ENCODE measurements at places on chromosomes 11 and 22.

DNA sequence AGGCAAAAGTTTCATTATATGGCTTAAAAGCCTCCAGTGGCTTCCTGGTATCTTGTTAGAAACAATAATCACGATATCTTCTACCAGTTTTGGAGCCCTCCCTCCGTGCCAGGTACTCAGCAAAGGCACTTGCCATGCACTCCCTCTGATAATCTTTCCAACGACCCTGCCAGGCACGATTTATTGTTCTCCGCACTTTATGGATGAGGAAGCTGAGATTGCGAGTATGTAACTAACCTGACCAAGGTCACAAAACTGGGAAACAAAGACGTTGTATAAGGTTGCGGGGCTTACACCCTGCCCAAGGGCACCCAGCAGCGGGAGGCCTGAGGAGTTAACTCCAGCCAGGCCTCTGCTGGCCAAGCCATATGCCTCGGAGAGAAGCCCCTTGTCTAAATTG lies 218.1 kb downstream of the SNX19 start:
- no peak for DNase-seq

DNA sequence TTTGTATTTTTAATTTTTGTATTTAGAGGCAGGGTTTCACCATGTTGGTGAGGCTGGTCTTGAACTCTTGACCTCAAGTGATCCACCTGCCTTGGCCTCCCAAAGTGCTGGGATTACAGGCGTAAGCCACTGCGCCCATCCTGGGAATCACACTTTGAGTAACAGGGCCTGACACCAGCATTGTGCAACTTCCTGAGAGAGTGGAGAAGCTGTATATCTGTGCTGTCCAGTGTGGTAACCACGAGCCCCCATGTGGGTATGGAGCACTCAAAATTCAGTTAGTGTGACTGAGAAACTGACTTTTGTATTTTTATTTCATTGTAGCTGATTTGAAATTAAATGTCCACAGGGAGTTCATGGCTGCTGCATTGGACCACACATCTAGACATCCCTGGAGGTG lies 36.2 kb downstream of the MPPED1 start:
- DNase-seq = no peak

DNA sequence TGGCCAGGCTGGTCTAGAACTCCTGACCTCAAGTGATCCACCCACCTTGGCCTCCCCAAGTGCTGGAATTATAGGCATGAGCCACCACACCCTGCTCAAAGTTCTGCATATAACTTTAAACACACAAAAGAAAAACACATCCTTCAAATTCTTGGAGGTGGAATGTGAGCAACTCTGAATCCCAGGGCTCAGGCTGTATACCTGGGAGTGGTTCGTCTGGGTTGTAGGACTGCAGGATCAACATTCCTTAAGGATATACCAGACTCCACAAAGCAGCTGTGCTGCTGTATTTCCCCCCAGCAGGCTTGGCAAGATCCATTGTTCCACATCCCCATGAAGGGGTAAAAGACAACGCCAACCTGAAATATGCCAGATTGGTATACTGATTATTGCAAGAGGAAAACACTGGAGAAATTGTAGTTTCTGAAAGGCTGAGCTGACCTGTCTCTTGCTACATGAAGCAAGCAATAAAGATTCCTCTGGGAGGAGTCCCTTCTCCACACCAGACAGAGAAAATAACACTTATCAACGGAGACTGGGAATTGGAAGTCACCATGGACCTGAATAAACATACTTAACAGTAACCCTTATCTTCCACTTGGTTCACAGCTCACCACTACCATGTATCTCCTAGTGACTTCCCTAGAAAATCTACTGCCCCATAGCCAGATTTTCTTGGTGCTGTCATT lies 12.2 kb upstream of the RPS3 start:
- DNase-seq = no peak

- DNase-seq = no peak
Observed at GRCh38 chr11:76854709-76855108, 6.0 kb upstream of the ACER3 start.

- no peak for DNase-seq
Observed at GRCh38 chr22:41482319-41482935, 13.5 kb downstream of the ACO2 start.

Measured in activated gamma-delta T cell treated with anti-CD3 and anti-CD28 coated beads, Interleukin-2, amount 50 U/mL, for 16 hours (primary cell).